ENCODE measurements at places on chromosomes 16 and 17. TPM values are rescaled to one million over a fixed set of nuclear protein-coding genes. Genes with fewer than 3 reads are reported as not detected.

DNA sequence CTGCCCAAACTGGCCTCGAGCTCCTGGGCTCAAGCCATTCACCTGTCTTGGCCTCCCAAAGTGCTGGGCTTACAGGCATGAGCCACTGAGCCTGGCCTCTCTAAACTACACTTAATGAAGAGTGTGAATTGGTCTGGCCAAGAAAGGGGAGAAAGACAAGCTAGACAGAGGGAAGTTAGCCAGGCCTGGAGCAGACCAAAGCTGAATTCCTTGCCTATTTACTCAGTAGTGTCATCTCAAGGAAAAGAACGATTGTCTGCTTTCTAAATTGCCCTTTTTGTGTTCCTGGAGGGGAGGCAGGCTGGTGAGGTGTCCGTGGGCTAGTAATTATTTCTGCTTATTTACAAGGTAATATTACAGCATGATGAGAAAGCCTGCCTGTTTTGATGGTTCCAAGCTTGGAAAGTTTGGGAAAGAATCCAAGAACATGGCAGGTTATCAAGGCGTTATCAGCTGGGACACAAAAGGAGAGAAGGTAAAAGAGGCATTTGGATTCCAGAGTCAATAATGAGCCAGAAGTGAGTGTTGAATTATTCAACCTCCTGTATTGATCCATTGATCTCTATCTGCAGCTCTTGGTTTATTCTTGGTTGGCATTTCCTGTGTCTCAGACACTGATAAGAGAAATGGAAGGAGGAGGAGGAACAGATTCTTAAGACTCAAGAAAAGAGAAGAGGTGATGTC lies 6.3 kb upstream of the CBFB start:
- no peak for DNase-seq

DNA sequence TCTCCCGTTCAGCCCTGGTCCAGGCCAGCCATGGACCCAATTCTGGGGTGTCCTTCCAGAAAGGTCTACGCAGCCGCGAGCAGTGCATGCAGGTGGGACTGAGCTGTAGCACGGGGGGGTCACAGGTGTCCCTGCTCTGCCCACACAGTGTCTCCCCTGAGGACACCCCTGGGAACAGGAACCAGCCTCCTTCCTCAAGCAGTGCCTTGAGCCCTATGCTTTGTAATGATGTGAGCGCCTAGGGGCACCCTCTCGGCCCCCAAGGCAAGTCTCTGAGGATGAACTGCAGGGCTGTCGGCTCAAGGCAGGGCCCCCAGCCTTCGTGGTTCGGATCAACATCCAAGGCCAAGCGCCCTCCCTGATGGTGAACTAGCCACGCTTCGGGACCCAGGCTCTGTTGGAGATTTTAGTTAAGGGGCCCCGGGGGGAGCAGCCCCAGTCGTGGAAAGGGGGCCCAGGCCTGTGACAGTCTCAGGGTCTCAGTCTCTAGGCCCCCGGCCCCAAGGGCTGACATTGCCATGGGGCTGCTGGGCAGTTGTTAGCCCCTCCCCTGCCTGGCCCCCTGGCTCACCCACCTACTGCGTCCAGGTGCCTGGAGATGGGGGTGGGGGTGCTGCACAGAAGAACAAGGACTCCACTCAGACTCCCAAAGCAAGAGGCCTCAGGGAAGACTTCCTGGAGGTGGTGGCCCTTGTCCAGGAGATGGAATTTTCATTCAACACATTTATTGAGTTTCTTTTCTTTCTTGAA lies 2.3 kb downstream of the IL17C start:
- DNase-seq, result no peak

The TBC1D3G gene
- total RNA-seq, result not detected

DNA sequence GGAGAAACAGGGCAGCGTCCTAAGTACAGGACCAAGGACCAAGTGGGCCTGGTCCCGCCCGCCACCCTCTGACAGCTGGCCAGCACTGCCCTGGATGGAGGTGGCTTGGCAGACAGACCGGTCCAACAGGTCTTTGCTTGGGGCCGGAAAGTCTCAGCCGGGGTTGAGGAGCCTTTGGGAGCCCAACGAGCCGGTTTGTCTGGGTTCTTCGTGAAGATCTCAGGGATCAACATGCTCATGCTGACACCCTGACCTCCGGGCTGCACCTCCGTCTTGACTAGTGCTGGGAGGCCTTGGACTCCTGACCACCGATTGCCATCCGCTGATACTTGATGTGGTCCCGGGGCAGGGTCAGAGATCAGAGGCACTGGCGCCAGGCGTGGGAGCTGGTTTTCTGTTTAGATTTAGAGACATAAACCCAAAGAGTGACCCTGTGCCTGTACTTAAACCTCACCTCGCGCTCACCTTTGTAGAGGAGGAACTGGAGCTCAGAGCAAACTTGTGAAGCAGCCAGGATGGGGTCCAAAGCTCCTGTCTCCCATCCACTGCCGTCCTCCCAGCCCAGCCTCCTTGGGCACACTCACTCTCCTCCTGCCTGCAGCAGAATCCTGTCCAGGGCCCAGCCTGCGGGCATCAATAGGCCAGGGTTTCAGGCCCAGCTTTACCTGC lies 92.1 kb upstream of the GSE1 start:
- DNase-seq, result no peak

DNA sequence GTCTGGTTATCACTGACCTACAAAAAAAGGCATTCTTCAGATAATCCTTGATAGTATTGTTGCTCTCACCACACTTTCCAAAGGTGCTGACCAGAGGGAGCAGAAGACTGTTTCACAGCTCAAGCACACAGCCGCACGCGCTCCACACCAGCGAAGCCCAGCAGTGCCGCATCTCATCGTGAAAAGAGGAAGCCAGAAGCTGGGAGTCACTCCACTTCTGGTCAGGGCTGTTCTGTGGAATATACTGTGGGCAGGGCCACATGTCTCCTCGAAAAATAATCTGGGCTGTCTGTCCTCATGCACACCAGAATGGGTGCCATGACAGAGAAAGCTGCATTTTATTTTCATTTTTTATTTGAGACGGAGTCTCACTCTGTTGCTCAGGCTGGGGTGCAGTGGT lies 7.3 kb upstream of the PRSS36 start:
- no peak for DNase-seq

DNA sequence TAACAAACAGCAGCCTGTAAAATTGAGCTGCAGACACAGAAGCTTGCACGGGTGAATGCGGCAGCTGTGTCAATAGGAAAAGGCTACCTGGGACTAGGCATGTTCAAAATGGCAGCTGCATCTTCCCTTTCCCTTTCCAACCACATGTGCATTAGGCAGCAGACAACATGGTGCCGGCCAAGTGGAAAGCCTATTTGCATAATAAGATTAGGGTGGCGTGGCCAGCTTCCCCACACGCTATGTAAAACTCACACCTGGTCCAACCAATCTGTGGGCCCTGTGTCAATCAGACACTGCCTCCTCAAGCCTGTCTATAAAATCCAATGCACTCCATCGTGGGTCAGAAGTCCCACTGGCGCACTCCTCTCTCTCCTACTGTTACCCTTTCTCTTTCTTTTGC lies 61.0 kb upstream of the RBBP6 start:
- no peak for DNase-seq

DNA sequence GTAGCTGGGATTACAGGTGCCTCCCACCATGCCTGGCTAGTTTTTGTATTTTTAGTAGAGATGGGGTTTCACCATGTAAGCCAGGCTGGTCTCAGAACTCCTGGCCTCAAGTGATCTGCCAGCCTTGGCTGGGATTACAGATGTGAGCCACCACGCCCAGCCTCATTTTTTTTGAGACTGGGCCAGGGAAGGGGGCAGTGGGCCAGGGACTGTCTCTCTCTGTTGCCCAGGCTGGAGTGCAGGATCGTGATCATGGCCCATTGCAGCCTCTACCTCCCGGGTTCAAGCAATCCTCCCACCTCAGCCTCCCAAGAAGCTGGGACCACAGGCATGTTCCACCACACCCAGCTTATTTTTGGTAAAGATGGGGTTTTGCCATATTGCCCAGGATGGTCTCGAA lies 16.0 kb downstream of the RSL1D1 start:
- no peak for DNase-seq

The PRCD gene
- total RNA-seq, result not detected

- no peak for DNase-seq
These were observed 22.4 kb upstream of the PNPO start for GRCh38 chr17:47918991-47919390.

DNA sequence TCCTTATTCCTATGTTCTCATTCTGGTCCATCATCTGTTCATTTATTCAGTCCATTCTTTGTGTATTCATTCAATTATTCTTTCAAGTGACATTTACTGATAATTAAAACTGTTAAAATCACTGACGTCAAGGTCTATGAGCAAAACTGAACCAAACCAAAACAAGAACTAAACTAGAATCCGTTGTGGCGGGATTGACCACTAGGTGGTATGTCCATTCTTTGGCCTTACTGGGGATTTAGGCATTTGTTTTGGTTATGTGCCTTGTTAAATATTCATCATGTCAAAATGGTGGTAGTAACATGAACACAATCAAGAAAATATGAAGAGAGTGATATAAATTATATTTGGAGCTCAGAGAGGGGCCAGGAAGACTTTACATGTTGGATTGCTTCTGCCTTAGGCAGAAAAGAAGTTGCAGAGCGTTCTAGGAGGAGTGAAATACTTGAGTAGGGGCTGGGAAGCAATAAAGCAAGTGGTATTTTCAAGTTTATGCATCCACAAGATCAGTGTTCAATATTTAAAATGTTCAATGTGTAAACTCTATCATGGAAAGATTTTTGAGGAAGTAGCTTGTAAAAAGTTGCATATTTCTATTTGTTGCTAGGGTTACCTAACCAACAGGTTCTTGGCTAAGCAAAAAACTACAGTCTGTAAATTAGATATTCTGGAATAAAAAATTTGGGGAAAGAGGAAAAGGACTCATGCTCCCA lies 129.0 kb downstream of the CDH13 start:
- DNase-seq, result no peak

The GDPD1 gene
- total RNA-seq, result 5.3 TPM

DNA sequence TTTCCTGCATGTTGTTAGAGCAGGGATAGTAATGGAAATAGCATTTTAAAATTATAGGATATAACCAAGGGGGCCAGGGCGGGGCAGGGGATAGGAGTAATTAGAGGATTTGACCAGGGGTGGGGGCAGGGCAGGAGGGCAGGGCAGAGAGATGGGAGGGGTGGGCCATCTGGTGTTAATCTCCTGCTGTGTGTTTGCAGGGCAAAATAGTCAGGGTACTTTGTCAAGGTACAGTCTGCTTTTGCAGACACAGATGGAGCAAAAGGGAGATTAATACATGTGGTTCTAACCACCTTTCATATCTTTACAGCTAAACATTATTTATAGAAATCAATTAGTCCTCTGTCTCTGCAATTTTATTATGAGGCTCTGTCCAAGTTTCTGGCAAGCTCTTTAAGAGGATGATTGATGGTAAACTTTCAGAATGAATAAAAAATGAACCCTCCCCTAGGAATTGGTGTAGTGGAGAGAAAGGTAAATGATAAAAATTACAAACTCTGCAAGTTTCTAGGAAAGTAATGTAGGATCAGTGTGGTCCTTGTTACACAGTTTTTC lies 6.6 kb downstream of the ANKFN1 start:
- DNase-seq, result no peak

The COX4I1 gene
- 490 TPM for total RNA-seq

DNA sequence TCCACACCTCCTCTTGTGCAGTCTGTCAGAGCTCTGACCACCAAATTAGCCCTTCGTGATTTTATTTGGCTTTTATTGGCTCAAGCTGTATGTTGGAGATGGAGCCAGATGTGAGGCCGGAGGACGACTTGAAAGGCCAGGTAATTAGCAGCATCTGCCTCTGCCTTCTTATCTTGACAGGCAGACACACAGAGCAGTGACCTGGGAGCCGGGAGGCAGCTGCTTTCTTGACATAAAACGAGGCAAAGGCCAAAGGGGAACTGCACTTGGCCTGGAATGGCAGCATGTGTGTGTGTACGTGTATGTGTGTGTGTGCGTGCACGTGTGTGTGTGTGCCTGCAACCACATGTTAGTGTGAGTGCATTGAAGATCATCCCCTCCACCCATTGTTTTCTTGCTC lies 56.9 kb upstream of the BRD7 start:
- DNase-seq, result no peak

The TLCD1 gene
- total RNA-seq, result 2.2 TPM

GRCh38 chr16:17377360-17378324 lies 93.1 kb downstream of the XYLT1 start:
- no peak for DNase-seq

DNA sequence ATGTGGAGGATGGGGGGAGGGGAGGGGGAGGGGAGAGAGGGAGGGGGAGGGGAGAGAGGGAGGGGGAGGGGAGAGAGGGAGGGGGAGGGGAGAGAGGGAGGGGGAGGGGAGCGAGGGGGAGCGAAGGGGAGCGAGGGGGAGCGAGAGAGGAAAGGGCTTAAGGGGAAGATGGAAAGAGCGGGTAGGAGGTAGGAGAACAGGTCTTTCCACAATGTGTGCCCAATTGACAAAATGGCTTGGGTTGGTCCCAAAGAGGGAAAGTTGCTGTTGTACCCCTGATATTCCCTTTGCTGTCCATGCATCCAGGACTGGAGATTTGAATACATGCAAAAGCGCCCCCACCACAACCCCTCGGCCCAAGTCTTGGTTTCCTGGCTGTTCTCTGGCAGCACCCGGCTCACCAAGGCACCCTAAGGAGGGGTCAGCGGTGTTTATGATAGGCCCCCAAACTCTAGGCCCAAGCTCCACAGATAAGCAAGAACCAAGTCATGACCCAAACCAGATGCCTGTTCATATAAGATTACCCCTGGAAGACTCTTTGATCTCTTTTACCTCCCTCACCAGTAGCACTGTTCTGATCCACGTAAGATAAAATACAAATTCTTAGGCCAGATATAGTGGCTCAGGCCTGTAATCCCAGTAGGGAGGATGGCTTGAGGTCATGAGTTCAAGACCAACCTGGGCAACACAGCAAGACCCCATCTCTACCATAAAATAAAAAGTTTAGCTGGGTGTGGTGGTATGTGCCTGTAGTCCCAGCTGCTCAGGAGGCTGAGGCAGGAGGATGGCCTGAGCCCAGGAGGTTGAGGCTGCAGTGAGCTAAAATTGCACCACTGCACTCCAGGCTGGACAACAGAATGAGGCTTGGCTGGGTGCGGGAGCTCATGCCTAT lies 119.6 kb downstream of the ZFHX3 start:
- no peak for DNase-seq

DNA sequence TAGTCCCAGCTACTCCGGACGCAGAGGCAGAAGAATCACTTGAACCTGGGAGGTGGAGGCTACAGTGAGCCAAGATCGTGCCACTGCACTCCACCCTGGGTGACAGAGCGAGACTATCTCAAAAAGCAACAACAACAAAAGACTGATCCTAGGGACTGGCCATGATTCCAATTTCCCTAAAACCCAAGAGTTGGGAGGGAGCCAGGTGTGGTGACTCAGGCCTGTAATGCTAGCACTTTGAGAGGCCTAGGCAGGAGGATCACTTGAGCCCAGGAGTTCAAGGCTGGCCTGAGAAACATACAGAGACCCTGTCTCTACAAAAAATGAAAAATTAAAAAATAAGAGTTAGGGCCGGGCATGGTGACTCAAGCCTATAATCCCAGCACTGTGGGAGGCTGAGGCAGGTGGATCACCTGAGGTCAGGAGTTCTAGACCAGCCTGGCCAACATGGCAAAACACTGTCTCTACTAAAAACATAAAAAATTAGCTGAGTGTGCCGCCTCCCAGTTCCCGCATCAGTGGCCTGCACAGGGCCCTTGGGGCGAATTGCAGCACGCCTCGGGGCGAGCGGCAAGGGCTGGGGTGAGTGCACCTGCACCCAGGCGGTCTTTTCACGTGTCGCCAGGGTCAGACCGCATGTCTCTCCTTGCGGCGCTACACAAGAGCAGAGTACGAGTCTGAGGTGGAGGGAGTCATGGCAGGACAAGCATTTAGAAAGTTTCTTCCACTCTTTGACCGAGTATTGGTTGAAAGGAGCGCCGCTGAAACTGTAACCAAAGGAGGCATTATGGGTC lies 40.8 kb downstream of the CDH3 start:
- DNase-seq, result no peak

The SLFN12 gene
- total RNA-seq, result 6.5 TPM

- no peak for DNase-seq
These were observed 30.4 kb upstream of the GFOD2 start for GRCh38 chr16:67749436-67750078.

Measured in CD4-positive, alpha-beta memory T cell (primary cell).